ENCODE measurements at places on chromosomes 2 and 18.
A peak's percentile ranks its signal among the peaks of the same experiment; 100 is the strongest.

DNA sequence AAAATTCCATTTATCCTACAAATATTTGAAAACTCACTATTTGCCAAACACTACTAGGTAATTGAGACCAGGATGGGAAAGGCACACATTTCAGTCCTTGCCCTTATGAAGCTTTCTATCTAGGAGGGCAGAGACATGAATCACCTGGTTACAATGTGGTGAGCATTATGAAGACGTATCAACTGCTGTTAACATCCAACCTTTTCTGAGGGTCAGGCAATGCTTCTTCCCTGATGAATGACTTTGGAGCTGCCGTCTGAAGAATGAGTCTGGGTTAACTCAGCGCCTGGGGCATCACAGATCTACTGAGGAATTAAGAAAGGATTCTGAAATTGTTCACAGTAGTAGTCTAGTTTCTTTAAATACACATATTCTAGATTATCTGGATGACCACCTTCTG lies 62.1 kb upstream of the NOSTRIN start:
- DNase-seq = no peak

GRCh38 chr2:2264416-2264815 lies 66.7 kb downstream of the MYT1L start:
- DNase-seq = no peak

DNA sequence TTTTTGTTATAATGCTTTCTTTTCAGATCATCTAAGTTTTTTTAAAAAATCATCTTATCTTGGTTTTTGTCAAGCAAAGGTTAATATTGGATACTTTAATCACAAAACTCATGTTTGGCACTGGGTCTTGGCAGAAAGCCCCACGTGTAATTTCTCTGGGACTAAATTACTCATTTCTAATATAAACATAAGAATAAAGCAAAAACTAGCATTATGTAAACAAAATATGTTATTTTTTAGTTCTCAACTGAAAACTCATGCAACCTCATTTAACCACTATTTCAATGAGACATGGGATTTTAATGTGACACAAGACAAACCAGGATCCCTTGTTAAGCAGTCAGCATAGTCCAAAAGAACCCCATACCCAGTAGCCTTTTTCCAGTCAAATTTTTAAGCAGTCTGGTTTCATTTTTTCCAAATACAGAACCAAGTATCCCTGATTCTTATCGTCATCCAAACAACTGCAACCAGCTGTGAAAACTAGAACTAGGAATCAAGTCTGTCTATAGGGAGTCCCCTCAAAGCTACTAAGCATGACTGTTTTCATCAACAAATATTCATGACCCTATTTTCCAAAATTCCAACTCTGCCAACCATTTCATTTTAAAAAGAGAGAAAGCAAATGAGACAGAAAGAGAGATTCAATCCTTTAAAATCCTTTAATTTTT lies 27.1 kb downstream of the PID1 start:
- no peak for DNase-seq

DNA sequence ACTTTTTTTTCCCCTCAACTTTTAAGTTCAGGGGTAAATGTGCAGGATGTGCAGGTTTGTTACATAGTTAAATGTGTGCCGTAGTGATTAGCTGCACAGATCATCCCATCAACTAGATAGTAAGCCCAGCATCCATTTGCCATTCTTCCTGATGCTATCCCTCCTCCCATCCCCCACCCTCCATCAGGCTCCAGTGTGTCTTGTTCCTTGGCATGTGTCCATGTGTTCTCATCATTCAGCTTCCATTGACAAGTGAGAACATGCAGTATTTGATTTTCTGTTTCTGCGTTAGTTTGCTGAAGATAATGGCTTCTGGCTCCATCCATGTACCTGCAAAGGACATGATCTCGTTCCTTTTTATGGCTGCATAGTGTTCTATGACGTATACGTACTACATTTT lies 47.2 kb upstream of the STON1 start:
- no peak for DNase-seq

- no peak for DNase-seq
These were observed 754.9 kb downstream of the SATB2 start for GRCh38 chr2:198702796-198703195.

GRCh38 chr2:222747526-222748160 lies 76.2 kb downstream of the MOGAT1 start:
- DNase-seq = no peak

DNA sequence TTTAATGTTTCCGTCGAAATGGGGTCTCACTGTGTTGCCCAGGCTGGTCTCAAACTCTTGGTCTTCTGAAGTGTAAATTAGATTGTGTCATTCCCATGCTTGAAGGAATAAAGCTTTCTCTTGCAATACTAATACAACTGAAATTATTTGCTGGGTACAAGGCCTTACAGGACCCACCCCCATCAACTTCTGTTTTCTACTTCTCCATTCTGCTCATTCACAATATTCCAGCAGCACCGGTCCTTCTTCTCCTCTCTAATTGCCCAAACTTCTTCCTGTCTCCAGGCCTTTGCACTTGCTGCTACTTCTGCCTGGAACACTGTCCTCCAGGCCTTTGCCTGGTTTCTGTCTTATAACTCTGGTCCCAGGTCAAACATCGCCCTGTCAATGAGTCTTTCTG lies 73.8 kb downstream of the APOB start:
- no peak for DNase-seq

DNA sequence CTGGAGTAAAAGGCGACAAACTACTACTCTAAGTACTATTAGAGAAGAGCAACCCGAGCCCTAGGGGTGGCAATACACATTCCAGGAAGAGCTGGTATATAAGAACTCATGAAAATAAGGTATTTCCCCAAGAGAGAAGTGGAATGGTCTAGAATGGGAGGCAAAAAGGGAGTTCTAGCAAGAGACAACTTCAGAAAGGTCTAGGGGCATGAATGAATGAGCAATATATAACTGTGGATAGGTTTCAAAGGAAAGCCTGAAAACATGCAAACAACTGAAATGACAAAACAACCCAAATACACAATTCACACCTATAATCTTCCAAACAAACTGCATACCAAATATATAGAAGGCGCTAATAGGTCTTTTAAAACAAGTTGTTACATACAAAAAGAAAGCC lies 22.2 kb downstream of the TRIP12 start:
- DNase-seq = no peak

- DNase-seq = no peak
These were observed 3.3 kb downstream of the INPP5D start for GRCh38 chr2:233063269-233063975.

- peak; percentile 76 for DNase-seq
These were observed 325.6 kb upstream of the VRK2 start for GRCh38 chr2:57720728-57721627.

DNA sequence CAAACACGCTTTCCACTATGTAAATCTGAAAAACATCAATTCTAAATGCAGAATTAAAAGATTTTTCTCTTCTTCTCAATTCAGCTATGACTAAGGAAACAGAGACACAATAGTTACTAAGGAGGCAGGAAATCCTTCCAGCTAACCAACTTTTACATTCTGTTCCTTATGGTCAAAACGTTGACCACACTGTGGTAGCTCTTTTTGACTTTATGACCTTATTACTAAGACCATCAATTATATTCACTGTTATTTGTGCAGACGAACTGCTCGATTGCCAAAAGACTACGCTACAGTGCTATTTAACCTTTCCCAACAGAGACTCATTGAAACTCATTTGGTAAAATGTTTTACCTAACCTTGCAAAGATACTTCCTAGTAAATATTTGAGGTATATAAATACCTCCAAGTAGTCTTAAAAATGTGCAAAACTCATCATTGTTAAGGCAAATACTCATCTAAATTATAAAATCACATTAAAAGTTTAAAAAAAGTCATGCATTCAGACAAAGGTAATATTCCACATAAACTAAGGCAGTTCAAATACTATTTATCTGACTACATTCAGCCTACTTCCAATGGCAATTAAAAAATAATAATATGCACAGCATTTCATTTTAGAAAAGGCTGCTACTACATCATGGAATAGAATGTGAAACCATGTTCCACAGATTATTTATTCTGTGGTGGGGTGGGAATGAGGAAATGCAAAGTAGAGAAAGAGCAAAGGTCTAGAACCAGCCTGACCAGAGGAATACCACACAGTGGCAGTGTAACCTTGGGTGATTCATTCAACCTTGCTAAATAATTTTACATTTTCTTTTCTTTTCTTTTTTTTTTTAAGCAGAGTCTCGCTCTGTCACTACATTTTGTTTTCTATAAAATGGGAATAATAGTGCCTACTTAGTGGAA lies 139.9 kb downstream of the THADA start:
- no peak for DNase-seq

DNA sequence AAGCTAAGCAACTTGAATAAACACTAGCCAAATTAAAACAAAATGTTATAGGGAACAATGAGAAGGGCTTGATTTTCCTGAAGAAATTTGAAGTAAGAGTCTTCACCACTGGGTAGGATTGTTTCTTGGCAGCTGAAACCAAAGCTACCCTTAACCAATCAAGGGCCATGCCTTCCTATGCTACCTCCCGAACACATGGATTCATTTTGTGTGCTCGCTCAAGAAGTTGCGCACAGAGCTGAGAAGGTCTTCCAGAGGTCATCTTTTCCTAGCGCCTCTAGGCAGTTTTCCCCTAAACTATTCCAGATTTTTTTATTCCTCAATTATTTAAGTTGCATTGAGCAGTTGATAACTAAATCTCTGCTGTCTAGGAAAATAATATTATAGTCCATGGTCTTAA lies 264.6 kb downstream of the RBM43 start:
- DNase-seq = no peak

GRCh38 chr2:38474021-38474456 lies 97.0 kb upstream of the ATL2 start:
- DNase-seq = no peak

- DNase-seq = peak; percentile 56
These were observed 766 bp downstream of the PDE6D start for GRCh38 chr2:231780123-231780908.

DNA sequence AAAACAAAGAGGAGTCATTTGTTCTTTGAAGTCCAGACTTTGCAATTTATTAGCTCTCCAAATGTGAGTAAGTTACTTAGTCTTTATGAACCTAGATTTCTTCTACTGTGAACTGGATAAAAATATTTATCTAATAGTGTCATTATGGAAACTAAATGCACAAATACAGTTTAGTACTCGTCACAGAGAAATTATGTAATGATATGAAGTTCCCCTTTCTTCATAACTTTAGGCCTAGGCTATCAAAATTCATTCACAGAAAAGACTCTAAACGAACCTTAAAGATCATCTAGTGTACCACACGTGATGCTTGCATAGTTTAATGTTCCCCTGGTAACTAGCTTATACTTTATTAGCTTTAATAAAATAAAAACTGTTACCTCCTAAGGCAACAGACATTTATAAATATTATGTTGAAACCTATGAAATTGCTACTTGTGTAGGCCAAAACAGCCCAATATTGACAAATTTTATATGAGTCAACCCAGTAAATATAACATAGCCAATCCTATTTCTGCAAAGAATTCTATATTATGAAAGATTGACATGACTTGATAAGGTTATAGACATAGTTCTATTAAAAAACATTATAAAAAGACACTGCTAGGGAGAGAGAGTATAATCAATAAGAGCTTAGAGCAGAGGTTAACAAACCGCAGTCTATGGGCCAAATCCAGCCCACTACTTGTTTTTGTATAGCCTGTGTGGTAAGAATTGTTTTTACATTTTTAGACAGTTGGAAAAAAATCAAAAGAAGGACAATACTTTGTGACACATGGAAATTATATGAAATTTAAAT lies 44.9 kb upstream of the ITPRID2 start:
- no peak for DNase-seq

DNA sequence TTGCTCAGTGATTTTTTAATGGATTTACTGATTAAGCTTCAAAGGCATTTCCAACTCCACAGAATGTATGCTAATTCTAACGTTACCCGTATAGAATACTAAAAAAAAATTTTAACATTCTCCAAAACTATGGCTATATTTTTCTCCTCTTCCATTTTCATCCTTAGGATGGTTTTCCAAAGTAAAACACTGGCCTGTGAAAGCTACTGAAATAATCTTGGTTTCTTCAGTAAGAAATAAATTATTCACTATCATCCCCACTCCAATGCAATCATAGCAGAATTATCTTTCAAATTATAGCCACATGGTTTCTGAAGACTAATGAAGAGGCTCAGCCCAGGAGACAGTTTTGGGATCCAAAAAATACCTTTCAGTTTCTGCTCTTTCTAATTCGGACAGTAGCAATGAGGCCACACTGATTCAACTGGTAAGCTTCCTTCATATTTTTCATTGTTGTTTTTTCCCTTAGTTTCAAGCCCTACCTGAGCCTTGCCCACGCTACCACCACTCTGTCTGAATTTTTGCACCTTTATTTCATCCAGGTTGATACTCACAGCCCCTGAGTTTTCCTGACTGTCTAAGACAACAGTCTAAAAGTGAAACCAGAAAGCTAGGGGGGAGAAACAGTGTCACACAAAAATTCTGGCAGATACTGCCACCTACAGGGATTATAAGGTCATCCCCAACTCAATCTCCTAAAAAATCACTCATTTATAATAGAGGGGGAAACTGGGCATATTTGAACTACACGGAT lies 887.9 kb downstream of the NRXN1 start:
- peak; percentile 56 for DNase-seq

DNA sequence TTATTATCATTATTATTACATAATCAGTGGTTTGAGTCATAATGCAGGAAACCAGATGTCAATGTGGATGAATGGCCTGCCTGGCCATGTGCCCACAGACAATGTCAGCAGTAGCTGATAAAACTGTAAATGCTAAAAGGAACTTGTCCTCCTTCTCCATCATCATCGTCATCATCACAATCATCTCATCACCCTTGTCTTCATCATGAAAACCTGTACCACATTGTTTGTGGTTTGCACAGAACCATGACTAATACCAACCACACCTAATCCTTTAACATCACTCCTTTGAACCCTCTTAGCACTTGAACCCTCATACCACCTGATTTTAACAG lies 96.0 kb downstream of the HNMT start:
- peak; percentile 66 for DNase-seq

DNA sequence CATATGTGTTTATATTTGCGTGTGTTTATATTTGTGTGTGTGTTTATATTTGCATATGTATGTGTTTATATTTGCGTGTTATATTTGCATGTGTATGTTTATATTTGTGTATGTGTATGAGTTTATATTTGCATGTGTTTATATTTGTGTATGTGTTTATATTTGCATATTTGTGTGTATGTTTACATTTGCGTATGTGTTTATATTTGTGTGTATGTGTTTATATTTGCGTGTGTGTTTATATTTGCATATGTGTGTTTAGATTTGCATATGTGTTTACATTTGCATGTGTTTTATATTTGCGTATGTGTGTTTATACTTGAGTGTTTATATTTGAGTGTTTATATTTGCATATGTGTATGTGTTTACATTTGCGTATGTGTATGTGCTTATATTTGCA lies 115.7 kb upstream of the CTDP1 start:
- DNase-seq = no peak

DNA sequence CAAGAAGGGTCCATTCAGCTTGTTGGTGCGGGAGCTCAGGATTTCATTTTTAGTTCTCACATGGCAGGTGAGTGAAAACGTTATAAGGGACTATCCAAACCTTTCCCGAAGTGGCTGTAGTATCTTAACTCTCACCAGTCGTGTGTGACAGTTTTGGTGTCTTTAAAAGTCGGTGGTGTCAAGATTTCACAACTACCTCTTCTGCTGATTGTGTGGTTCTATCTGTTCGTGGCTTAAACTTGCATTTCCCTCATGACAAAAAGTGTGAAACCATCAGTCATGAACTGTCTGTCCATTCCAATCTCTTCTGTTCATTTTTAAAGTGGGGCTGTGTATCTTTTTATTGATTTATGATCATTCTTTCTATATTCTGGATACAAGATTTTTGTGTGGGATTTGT lies 3.8 kb upstream of the AQP12B start:
- no peak for DNase-seq

All from urothelium cell line (cell line).